RWPE2 (cell line): ENCODE measurements at places on chromosomes 2 and 18.

- DNase-seq: no peak
Observed at GRCh38 chr2:86482034-86482433, 40.9 kb downstream of the KDM3A start.

- no peak for DNase-seq
Observed at GRCh38 chr18:58239879-58240278, 195.9 kb downstream of the NEDD4L start.

GRCh38 chr2:63432373-63432772 lies 155.9 kb downstream of the WDPCP start:
- no peak for DNase-seq

DNA sequence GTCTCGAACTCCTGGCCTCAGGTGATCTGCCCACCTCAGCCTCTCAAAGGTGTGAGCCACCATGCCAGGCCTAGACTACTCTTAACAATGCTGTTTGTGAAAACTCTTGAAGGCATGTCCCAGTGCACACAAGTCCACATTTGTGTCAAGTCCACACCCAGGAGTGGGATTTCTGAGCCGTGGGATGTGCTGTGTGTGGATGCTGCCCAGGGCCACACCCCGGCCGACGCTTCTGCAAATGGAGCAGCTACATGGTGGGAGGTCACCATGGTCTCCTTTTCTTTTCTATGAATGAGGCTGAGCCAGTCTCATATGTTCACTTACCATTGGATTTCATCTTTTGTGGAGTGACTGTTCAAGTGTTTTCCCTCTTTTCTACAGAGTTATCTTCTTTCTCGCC lies 15.8 kb downstream of the SNED1 start:
- no peak for DNase-seq

GRCh38 chr2:47008381-47009252 lies 93.0 kb upstream of the MCFD2 start:
- DNase-seq: no peak

- no peak for DNase-seq
Observed at GRCh38 chr2:133012847-133013734, 343.1 kb upstream of the LYPD1 start.
